ENCODE measurements at places on chromosomes 3 and 15.

- no peak for DNase-seq
These were observed 18.4 kb upstream of the TOPAZ1 start for GRCh38 chr3:44223299-44223698.

DNA sequence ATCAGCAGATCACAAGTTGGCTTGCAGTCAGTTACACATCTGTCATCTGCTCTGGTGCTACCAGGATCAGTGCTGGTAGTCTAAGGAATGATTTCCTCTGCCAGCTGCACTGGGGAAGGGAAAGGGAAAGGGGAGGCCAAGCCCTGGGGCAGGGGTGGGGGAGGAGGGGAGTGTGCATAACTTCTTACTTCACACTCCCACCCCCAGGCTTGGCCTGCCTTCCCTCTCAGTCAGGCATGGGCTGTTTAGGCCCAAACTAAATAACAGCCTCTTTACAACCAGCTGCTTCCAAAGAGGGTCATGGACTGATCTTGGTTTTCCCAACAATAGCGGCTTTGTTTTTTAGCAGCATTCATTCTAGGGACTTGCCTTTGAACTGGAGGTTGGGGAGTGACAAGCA, 86.1 kb upstream of the PSMD6 start:
- peak; percentile 44 for DNase-seq

- no peak for DNase-seq
These were observed 285.1 kb downstream of the LPP start for GRCh38 chr3:188439080-188439479.

DNA sequence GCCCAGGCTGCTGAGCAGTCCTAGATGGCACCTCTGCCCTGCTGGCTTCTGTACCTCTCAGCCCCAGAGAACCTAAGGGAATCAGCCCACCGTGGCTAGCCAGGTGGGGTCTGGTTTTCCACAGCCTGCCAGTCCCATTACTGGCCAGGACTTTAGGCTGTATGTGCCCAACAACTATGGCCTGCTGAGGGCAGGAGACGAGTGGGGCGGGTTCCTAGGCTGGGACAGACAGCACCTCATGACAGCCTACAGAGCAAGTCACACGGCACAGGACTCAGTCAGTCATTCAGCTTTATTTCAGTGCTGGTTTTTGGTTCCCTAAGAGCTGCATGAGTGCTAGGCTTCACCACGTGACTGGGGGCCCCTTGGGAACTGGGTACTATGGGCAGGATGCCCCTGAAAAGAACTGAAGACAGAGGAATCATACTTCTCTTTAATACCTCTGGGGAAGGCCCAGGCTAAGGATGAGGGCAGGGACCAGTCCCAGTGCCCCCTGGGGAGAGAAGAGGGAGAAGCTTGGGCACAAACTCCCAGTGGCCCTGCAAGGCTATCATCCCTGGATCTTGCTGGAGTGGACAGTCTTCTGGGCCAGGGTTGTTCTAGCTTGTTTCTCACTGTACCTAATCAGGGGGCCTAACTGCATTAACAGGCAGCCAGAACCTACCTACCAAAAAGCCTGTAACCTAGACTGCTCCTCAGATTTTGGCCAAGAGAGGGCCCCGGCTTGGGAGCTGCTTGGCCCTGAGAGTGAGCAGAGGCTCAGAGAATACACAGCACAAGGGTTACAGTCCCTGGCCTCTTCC, 14.8 kb downstream of the CLK3 start:
- no peak for DNase-seq

DNA sequence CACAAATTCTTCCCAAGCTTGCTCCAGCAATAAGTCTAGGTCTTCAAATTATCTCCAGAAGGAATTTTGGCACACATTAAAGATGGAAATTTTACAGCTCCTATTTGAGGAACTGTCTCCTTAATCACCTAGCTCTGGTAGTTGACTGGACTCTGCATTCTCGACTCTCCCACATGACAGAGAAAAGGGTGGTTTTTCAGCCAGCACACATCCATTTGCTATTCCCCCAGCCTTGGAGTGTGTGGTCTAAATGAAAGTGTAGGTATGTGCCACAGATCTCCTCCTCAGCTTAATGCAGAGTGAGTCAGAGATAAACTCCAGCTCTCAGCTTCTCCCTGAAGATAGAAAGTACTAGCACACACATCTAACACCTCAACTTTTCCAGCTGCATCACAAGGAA, 62.2 kb upstream of the ALCAM start:
- DNase-seq, result no peak

All from renal cortex interstitium (tissue), 15 donors.